Left renal cortex interstitium (tissue), 4 donors: ENCODE measurements at places on chromosomes 2 and 18. TPM values are rescaled to one million over a fixed set of nuclear protein-coding genes. Genes with fewer than 3 reads are reported as not detected.
A peak's percentile ranks its signal among the peaks of the same experiment; 100 is the strongest.

The COMMD1 gene
- polyA plus RNA-seq, result 75.6 TPM

The DLX2 gene
- polyA plus RNA-seq, result not detected

The ITGA6 gene
- polyA plus RNA-seq, result 121 TPM

The UGT1A4 gene
- polyA plus RNA-seq, result not detected

The MCEE gene
- 24.3 TPM for polyA plus RNA-seq

The ALPI gene
- polyA plus RNA-seq, result 0.06 TPM

The ZSWIM2 gene
- not detected for polyA plus RNA-seq

The TFPI gene
- 40.8 TPM for polyA plus RNA-seq

The PAX3 gene
- polyA plus RNA-seq, result 0.14 TPM

The CEBPZOS gene
- 57.5 TPM for polyA plus RNA-seq

The GCG gene
- not detected for polyA plus RNA-seq

DNA sequence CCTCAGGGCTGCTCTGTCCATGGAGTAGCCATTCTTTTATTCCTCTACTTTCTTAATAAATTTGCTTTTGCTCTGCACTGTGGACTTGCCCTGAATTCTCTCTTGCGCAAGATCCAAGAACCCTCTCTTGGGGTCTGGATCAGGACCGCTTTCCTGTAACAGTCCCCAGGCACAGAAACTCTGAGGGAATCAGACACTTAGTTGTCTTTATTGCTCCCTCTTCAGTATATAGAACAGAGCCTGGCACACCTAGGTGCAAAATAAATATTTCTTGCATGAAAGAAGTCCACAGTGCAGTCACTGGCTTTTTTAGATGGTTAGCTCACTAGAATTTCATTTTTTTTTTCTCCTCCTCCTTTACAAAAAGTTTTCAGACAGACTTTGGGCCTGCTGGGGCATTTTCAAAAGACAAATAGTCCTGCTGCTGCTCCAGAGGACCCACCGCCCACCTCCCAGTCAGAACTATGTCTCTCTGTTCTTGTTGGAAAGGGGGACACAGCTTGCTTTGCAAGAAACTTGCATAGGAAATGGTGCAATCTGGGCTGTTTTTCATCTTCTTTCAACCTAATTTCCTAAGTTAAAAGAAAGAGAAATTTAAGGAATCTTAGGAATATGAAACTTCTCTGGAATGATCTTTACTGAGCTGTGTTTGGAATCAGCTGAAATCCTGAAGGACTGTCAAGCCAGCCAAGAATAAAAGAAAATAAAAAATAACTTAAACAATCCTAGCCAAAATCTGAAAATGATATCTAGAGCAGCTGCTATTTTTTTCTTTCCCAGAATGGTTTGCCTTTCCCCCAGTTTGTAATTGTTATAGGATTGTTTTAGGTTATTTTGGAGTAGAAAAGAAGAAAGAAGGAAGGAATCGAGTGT is 31.7 kb upstream of the MAP4K3 start:
- DNase-seq, result no peak

GRCh38 chr2:113230531-113230930 is 48.2 kb downstream of the PAX8 start:
- no peak for DNase-seq

- no peak for DNase-seq
These were observed 39.3 kb downstream of the AP1S3 start for GRCh38 chr2:223797811-223798721.

DNA sequence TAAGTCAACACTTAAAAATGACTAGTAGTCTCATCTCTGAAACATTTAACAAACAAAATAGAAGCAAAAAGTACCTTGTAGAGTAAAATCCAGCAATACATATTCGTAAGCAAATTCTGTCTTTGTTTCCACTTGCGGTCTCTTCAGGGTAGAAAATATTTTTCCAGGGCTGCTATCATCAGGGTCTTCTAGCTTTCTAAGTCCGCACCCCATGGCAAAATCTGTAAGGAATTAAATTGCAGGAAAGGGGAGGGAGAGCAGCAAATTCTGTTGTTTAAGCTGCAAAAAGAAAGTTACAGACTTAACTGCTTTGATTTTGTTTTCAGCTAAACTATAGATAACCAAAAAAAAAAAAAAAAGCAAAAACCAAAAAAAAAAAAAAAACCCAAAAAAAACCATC is at the start of gene RFTN2:
RFTN2 (minus strand) TSS at position 342 of the 400 bp plus-strand sequence; CDS start at position 213, 129 bp downstream.
- no peak for DNase-seq

DNA sequence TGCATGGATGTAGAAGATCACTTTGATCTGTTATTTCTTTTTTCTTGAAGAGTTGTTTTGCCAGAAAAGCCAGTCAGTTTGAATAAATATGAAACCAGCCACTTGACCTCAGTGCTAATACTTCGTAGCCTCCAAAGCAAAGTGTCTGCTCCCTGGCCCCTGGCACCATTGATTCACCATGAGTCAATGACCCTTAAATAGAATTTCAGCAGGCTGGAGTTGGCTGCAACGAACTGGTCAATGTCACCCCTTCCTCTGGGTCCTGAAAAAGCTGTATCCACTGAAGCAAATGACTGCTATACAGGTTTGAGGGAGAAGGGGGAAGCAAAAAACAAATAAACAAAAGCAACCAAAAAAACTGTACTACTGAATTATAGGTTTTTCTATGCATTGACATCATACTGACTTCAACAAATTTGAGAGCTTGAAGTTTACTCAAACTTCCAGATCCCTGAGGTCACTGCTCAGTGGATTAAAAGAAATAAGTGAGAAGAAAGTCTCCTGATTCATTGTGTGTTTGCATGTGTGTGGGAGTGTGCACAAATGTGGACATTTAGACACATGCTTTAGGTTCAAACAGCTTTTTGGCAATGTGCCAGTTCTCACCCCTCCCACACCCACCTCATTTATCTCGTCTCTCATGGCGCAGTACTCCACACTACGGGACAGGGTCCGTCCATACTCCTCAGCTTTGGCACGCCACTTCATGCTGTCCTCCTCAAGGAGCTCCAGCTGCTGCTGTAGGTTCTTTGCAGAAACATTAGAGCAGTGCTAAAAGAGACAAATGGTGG is 58.1 kb upstream of the TTN start:
- DNase-seq, result no peak

DNA sequence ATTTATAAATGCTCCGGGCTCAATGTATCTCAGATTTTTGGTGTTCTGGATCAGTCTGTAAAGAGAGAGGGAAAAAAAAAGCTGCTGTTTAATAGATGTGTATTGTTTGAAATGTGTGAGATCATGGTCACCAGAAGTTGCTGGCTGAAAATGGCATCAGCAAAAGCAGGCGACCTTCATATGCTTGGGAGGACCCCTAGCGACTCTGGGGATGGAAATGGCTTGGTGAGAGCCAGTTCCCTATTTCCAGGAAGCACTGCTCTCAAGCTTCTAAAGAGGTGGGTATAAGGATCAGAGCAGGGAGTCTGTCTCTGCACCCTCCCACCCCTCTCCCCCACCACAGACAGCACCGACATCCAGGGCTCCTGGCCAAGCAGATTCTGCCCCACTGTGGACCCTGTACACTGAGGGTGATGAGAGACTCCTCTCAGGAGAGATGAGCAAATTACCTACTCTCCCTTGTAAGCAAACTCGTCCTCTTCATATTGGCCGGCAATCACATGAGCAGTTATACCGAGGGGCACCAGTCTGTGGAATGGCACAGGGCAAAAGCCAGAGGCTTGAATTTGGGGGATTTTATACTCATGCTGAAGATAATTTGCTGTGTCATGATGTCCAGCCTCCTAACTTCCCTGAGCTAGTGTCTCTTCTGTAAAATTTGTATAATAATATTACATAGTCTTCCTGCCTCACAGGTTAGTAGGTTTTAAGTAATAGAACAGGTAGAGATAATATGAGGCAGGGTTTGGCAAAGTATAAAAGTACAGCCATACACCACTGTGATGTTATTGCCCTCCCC is 29.6 kb downstream of the LHCGR start:
- no peak for DNase-seq

DNA sequence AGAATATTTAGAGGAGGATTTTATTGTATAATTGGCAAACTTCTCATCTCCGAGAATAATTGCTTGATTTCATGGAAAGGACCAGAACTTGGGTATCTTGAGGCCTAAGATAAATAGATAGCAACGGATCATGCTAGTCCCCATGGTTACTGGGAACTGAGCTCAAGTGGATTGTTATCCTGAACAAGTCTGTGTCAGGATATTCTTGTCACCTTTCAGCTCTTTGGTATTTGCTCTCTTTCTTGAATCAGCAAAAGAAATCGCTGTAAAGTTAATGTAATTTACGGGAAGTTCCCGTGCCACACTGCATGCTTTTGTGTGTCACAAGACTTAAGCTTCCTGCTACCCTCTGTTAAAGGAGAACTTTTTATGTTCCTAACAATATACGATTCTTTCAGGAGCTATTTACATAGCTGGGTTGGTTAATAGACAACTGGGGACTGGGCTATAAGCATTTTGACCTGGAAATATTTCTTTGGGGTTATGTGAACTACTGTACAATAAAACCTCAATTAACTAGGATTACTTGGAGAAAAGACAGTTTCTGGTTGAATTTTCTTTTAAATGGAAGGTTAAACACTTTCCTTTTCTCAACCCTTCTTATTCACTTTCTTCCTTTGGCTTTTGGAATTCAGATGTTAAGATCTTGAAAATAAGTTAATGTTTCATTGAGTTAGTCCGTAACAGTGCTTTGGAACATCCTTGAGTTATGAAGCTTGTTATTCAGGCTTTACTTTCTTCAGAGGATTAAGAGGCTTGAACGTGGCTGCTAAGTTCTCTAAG is 151.2 kb downstream of the FMNL2 start:
- peak; percentile 46 for DNase-seq

DNA sequence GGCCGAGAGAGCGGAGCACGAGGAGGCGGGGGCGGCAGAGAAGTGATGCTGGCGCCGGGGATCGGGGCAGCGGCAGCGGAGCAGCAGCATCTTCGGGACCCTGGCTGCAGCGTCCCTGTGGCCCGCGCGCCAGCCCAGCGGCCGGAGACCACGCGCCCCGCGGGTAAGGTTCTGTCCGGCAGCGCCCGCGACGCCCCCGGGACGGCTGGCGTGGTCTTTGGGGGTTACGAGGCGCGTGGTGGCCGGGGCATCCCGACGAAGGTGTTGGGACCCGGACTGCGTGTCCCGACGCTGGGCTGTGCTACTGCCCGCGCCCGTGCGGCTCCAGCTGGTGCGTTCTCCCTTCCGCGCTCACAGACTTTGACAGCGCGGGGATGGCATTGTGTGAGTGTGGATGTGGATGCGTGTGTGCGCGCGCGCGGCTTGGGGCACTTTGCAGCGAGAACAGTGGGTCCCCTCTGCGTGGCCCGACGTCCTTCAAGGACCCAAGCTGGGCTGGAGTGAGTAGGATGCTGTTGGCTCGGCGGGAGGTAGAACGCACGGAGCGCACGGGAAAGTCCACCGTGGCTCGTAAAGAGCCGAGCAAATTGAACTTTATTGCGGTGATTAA is 405.0 kb downstream of the XIRP2 start:
- peak; percentile 11 for DNase-seq

GRCh38 chr2:43792653-43793052 is 18.8 kb downstream of the DYNC2LI1 start:
- no peak for DNase-seq

- no peak for DNase-seq
These were observed 96.4 kb upstream of the TEX51 start for GRCh38 chr2:126802316-126802715.

DNA sequence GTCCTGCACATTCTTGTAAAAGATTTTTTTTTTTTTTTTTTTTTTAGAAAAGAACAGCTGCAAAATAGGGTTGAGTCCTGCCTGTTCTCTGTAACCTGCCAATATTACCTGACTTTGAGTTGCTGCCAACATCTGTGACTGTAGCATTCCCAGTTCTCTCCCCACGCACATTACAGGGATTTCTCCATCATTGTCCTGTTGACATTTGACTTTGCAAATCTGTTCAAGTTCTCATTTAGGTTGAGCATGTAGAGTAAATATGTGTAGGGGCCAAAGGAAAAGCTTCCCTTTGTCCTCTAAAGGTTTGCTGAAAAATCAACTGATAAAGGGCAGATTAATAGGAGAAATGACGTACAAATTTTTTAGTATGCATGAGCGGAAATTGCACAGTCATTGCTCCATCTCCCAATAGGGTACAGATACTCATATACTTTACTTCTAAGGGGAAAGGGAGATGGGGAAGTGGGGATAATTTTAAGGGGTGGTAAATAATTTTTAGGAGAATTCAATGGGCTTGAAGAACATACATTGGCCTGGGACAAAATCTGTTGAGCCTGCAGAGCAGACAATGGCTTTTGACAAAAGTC is 385.5 kb downstream of the PIK3C3 start:
- DNase-seq, result no peak

- DNase-seq, result no peak
These were observed 512 bp downstream of the FAP start for GRCh38 chr2:162242586-162243280.

DNA sequence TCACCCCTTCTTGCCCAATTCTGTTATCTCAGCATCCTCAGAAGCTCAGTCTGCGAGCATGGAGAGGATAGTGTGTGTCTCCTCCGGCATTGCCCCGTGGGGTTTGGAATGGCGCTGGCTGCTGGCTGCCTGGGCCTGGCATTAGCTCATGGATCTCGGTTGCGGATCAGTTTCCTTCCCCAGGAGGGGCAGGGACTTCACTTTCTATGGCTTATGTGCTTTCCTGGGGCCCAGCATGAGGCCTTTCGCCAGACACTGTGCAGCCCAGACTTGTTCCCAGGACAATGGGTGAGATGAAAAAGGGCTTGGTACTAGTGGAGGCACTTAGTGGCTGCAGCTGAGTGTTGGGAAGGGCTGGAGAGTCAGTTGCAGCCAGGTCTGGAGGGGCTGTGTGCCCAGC is 143.3 kb downstream of the GLI2 start:
- DNase-seq, result no peak

DNA sequence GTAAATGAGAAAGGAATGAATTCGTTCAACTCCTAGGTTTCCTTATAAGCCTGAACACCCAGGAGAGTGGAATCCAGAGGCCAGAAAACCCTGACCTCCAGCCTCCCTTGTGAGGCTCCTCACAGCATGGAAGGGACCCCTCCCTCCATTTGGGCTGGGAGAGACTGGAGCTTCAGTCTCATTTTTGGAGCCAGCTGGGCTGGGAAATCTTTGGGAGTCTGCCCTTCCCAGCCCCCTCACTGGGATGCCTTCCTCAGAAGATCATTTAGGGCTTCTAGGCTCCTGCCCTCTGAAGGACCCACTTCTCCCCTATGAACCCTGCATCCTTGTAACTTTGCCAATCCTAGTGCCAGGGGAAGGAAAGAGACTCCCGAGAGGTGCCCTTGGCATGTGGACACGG is 346.1 kb downstream of the CYP26B1 start:
- DNase-seq, result no peak

GRCh38 chr2:176098366-176099158 is 1.0 kb upstream of the HOXD12 start:
- no peak for DNase-seq

DNA sequence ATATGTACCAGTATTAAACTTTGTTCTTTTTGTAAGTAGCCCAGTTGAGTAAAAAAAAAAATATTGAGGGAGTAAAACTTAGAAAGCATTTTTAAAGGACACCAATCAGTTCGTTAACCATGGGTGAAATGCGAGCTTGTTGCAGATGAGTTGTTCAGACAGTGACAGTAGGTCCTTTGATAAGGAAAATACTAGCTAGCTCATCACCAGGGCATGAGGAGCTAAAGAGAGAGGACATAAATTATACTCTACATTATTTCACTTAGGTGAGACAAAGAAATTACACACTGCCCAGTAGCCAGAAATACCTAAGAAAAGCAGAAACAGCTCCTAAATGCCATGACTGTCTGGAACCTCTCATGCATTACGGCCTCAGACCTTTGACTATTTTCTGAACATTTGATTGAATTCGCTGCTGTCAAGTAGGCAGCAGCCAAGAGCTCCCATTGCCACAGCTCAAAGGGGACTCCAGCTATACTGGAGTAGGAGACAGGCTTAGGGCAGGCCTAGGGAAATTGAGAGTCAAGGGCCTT is 2.6 kb upstream of the HNRNPLL start:
- DNase-seq, result no peak
